ENCODE measurements at places on chromosomes 16 and 17.

GRCh38 chr17:78101542-78101941, 27.0 kb downstream of the TMC6 start:
- DNase-seq, result no peak

- no peak for DNase-seq
These were observed 142.7 kb upstream of the GNAO1 start for GRCh38 chr16:56048425-56049105.

- no peak for DNase-seq
These were observed 121.8 kb downstream of the SPACA3 start for GRCh38 chr17:33113276-33113990.

DNA sequence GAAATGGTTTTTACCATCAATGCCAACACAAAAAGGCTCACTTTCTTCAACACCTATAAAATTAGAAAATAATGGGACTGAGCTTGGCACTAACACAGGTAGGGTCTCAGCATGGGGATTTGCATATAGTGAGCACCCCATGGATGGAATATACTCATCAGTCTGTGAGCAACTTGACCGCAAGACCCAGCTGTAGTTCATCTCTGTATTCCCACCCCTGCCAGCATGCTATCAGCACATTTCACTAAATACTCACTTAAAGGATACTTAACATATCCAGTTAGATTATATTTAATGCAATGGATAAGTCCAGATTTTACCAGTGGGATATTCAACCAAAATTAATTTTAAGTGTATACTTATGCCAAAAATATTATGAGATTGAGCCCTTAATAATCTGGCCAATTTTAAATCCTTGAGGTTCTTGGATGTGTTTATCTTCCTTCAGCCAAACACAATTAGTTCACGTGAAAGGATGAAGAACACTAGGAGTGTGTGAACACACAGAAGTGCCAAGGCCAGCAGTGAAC, 66.7 kb downstream of the C16orf95 start:
- no peak for DNase-seq

DNA sequence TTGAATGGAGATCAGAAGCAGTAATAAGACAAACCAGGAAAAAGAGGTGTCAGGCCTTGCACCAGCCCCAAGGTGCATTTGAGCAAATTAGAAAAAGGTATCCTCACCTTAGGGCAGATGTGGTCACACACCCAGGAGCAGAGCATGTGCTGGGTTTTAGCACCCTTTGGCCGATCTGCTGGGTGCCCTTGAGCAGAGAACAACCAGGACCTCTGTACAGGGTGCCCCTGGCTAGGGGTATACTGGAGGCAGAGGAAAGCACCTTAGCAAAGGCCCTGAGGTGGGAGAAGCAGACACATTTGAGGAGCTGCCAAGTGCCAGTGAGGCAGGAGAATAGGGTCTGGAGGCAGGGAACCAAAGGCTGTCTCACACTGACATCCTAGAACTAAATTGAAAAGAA, 67.0 kb downstream of the IQCK start:
- DNase-seq, result no peak

GRCh38 chr17:4942760-4943508, 2.9 kb downstream of the RNF167 start:
- no peak for DNase-seq

- no peak for DNase-seq
These were observed 101.7 kb downstream of the MAP2K6 start for GRCh38 chr17:69516225-69516624.

DNA sequence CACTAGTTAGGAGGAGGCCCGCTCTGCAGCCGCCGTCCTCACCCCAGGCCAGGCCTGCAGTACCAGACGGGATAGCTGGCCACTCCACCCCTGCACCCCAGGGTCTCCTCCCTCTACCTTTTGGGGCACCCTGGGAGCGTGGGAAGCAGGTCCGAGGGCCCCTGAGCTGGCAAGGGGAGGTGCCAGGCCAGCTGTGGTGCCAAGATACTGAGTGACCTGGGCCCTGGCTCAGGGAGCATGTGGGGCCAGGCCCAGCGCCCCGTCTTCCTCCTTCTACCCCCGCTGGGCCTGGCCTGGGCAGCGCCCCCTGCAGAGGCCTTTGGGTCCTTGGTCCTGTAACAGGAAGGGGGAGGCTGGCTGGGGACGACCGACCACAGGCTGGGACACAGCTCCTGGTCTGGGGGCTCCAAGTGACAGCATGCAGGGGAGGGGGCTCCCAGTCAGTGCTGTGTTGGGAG, 13.0 kb downstream of the PAM16 start:
- no peak for DNase-seq

DNA sequence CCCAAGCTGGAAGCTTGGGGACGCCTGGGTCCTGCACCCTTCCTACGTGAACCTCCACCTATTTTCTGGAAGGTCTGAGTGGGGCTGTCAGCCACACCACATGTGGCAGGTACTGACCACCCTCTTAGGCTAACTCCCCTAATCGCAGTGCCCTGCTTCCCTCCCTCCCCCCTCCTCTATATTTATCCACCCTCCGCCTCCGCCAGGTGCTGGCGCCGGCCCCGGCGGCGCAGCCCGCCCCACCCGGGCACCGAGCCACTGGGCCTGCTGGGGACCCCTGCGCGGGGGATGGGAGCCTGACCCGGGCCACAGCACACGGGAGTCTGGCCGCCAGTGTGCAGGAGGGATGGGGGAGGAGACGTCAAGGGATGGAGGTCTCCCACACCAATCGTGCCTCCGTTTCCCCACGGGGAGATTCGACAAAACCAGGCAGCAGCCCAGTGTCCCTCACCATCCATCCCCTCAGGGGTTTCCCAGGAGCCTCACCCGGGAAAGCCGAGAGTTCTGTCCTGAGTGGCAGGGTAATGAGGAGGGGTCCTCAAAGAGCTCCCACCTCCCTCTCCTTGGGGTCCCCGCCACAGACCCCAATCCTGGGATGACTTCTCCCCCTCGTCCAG, 1.3 kb downstream of the PLEKHH3 start:
- no peak for DNase-seq

- no peak for DNase-seq
These were observed 72.4 kb upstream of the AMZ2 start for GRCh38 chr17:68175416-68175815.
